Glomerular endothelial cell (primary cell): ENCODE measurements at places on chromosomes 6 and 20. TPM values are rescaled to one million over a fixed set of nuclear protein-coding genes. Genes with fewer than 3 reads are reported as not detected.
A peak's percentile ranks its signal among the peaks of the same experiment; 100 is the strongest.

DNA sequence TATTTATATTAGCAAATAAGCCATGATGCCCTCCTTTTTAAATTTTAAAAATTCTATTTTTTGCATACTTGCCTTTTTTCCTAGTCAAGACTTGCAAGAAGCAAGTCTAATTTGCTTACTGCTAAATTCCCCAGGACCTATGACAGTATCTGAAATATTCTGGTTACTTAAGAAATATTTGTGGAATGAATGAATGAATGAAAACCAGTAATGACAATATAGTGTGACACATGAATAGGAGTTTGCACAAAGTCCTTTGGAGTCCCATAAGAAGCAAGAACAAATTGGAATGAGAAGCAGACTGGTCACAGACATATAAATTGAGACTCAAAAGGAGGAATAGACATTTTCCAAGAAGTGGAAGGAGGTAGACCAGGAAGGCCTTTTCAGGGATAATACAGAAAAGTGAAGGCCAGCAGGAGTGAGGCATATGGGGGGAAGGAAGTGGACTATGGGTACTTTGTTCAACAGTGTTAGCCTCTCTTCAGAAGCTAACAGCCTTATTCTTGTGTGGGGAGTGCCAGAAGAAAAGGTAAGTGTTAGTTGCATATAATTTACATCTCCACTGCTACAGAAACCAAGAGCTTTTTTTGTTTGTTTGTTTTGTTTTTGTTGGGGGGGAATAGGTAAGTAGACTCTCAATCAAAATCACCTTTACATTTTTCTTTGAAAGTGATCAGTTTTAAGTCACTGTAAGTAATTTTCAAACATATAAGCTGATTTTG is 93.6 kb upstream of the FAM184A start:
- no peak for DNase-seq

SLC22A7 gene
- total RNA-seq: not detected in 2 replicates

GRCh38 chr6:170005665-170006064 is 254.2 kb downstream of the ERMARD start:
- DNase-seq: no peak

COL11A2 gene
- under 0.01 and 0.53 TPM in 2 replicates for total RNA-seq

DNA sequence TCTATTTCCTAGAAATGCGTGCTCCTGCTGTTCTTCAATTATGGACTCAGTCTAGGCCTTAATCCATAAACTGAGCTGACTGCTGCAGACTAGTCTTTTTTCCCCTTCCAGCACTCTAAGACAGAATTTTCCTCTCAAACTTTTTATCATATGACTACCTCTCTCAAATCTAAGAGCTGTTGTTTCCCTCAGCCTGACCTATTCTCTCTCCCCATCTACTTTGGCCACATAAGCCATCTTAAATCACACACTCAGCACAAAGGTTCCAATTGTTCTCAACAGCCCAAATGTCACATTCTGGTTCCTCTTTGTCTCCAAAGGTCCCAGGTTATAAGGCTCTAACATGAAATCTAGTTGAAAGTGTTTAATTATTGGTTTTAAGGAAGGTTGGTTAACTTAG is 85.2 kb downstream of the PRSS35 start:
- DNase-seq: no peak

TRIM38 gene
- 10.1 and 12.3 TPM in 2 replicates for total RNA-seq

DNA sequence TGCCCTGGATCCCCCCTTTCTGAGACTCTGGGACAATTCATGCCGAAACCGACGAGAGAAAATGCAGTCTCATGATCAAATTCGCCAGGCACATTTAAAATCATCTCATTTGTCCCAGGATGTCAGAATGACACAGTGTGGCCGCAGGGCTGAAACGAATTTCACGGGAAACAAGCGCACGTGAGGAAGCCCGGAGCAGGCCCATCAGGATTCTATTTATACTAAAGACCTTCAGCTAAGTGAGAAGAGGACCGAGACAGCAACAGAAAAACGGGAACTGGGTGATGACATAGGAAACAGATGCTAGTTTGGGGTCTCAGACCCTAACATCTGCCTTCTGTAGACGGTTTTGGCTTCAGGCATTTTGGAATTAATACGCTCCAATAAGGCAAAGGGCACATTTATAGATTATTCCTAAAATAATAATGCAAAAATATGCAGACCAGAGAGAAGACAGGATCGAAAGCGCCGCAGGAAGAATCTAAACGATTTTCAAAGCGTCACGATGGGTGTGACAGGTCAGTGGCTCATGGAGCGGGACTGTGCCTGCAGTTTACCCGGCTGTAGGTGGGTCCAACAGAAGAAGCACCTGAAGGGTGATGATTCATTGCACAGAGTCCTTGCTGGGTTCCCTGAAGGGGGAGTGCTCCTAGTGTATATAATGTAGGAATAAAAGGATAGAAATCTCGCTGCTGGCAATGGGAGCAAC is 80.8 kb upstream of the MPC1 start:
- no peak for DNase-seq

GRCh38 chr20:4192378-4193068 is 177.2 kb upstream of the RNF24 start:
- no peak for DNase-seq

COL20A1 gene
- not detected in 2 replicates for total RNA-seq

GRCh38 chr20:54389596-54390280 is 85.7 kb upstream of the DOK5 start:
- no peak for DNase-seq

DNA sequence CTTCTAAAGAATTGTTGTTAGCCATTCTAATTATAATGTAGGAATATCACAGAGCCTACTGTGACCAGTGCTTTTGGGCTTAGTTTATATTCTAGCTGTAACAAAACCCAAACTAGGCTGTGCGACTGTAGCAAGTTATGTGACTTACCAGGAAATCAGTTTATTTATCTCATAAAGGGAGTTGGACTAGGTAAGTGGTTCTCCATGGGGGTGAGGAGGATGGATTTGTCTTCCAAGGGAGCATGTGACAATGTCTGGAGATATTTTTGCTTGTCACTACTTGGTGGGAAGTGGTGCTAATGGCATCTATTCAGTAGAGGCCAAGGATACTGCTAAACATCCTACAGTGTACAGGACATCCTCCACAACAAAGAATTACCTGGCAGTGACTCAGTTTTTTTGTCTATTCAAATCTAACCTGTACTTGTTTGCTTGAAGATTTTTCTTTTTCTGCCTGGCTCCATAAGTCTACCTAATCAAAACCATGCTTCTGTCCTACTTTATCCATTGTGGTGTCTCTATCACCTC is 32.5 kb downstream of the ZFAND3 start:
- DNase-seq: no peak

DNA sequence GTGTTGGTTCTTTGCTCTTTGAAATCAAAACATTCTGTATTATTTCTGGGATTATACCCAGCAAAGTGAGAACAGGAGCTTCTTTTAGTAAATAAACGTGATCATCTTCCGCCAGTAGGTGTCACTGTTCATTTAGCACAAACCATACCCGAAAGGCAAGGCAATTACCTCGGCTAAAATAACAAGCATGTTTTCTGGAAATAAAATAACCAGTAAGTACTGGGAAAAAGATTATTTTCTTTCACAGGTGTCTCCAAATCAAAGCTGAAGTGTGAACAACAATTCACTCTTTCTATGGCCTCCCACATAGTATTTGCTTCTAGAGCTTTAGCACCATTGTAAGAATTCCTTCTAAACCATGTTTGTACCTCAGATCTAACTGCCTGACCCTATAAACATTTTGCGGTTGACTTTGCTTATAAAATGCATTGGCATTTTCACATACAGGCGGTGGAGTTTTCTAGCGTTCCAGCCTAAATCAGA is 144.6 kb upstream of the AGPAT4 start:
- peak; percentile 69 for DNase-seq

MYB gene
- total RNA-seq: 0.29 and 0.47 TPM in 2 replicates

CD40 gene
- 9.3 and 14.0 TPM in 2 replicates for total RNA-seq

DNA sequence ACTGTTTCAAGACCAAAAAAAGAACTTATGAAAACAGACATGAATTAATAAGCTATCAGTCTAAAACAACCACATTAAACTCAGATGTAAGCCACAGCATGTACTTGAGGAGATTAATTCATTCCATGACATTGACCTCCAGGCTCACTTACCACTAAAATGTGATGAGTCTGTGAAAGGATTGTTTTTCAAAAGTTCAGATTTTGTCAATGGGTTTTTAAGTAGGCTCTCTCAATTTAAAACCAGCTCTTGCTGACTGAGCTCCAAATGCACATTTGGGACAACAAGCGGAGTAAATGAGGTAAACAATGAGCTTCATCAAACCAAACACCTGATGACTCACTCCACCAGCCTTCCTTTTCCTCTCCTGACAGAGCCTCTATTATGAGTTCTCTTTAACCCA is 197.0 kb downstream of the SIM1 start:
- DNase-seq: no peak

PTCHD4 gene
- total RNA-seq: 8.0 and 17.8 TPM in 2 replicates

DNA sequence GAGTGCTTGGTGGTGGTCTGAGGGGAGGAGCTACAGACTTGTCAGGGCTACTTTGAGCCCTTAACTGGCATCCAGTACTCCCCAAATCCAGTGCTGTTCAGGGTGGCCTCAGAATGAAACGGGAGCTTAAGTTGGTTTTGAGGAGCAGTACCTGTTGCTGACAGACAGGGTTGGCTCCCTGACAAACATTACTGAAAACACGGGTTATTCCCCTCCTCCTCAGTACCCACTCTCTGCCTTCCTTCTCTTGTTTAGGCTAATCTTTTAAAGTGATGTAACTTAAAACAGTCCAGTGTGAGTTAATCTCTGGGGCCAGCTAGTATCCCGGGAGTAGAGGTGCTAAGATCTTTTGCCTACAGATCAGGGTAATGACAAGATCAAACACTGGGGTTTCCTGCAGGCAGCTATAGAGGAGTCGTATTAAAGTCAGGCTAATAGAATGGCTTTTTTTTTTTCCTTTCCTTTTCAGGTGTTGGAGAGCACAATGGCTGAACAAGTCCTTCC is 3.7 kb downstream of the TNFAIP3 start:
- DNase-seq: no peak

- DNase-seq: no peak
These were observed 7.1 kb downstream of the VNN2 start for GRCh38 chr6:132750455-132751248.

DNA sequence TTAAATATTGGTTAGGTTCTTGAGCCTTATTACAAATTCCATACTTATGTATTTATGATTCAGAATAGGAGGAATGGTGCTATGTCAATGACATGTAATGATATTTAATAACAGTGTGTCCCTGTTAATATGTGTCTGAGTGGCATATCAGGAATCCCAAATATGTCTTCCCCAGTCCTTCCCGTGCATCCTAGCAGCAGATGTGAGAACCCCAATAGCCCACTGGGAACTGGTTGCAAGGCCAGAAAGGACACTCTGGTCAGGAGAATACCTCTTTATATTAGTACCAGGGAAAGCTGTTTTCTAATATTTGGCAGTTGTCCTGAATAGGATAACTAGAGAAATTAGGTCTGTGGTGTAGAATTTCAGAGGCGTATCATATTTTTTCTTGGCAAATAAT is 159.1 kb upstream of the PDE7B start:
- DNase-seq: no peak

DNAH8 gene
- 0.06 TPM in 1 of 2 replicates, not detected in the other for total RNA-seq

DNA sequence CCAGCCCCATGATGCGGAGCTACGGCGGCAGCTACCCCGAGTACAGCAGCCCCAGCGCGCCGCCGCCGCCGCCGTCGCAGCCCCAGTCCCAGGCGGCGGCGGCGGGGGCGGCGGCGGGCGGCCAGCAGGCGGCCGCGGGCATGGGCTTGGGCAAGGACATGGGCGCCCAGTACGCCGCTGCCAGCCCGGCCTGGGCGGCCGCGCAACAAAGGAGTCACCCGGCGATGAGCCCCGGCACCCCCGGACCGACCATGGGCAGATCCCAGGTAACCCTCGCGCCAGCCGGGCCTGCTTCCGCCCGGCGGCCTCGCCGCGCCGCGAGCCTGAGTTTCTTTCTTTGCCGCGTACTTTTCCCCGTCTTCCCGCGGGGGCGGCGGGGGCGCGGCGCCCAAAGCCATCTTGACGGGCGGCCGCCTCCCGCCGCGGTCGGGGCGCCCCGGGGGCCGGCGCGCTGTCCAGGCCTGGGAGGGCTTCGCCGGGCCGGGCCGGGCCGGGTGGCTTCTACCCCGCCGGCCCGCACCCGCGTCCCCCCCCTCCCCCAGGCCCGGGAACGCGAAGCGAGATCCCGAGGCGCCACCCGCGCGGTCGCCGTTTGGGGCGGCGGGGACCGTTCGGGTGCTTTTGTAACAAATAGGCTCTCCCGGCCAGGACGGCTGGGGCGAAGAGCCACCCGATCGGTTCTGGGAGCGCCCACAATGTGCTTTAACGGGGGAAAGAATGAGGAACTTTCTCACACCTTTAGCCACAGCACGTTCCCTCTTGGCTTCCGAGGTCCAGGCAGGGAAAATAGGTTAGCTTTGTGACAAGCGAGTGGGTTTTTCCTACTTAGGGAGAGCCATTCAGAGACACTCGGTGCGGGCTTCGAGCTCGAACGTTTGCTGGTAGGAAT is 2.3 kb downstream of the ARID1B start:
- DNase-seq: no peak

- DNase-seq: no peak
These were observed 102.3 kb downstream of the RPP40 start for GRCh38 chr6:4901386-4902061.

SLCO4A1 gene
- 7.3 and 7.9 TPM in 2 replicates for total RNA-seq

FNDC11 gene
- 0.44 and 0.99 TPM in 2 replicates for total RNA-seq

GRCh38 chr6:44868910-44869309 is 459.2 kb upstream of the RUNX2 start:
- DNase-seq: no peak

LHFPL5 gene
- total RNA-seq: not detected in 2 replicates

C6orf141 gene
- 17.9 and 28.1 TPM in 2 replicates for total RNA-seq

TCP11 gene
- 0.41 TPM in 1 of 2 replicates, not detected in the other for total RNA-seq

DNA sequence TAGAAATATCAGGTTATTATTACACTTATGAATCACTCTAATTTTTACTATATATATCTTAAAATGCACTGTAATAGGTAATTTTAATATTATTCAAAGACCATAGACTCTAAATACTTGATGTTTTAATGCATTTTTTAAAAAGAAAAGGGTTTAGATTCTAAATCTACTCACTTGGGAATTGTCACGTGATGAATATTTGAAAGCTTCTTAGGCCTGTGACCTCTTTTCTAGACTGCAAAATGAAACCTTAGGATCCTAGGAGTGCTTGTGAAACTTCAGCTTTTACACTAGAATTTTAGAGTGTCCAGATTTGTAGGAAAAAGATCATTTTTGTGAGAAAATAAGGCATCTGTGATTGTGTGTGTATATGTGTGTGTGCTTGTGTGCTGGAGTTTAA is 318.0 kb downstream of the HTR1B start:
- DNase-seq: no peak

GRCh38 chr6:121771937-121772720 is 336.7 kb downstream of the GJA1 start:
- DNase-seq: no peak

GRCh38 chr20:14685183-14685582 is 347.8 kb upstream of the FLRT3 start:
- no peak for DNase-seq

SIRPB2 gene
- 0.97 and 15.8 TPM in 2 replicates for total RNA-seq

DNA sequence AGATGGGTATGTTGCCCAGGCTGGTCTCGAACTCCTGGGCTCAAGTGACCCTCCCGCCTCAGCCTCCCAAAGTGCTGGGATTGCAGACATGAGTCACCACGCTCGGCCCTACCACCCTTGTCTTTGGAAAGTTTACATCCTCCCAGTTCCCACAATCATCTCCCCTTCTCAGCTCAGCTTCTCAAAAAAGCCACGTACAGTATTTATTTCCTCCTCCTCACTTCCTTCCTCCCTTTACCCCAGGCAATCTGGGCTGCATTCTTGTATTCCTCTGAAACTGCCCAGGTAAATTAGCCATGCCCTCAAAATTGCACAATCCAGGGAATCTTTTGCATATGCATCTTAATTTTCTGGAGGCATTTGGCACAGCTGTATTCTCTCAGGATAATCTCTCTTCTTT is 7.4 kb upstream of the SLC23A2 start:
- DNase-seq: no peak
